ENCODE measurements at places on chromosomes 5 and 9. TPM values are rescaled to one million over a fixed set of nuclear protein-coding genes. Genes with fewer than 3 reads are reported as not detected.

The TRIO gene
- polyA plus RNA-seq, result 229 TPM

The RMND5B gene
- polyA plus RNA-seq, result 43.7 TPM

The PITX1 gene
- polyA plus RNA-seq, result not detected

The CATSPER3 gene
- polyA plus RNA-seq, result 0.37 TPM

The KCTD16 gene
- 0.03 TPM for polyA plus RNA-seq

The MARCOL gene
- not detected for polyA plus RNA-seq

The CMYA5 gene
- 0.21 TPM for polyA plus RNA-seq

The F12 gene
- polyA plus RNA-seq, result 3.8 TPM

The ALDH1B1 gene
- 16.5 TPM for polyA plus RNA-seq

The TMEM252 gene
- polyA plus RNA-seq, result not detected

The OSTF1 gene
- 12.2 TPM for polyA plus RNA-seq

The RABGAP1 gene
- polyA plus RNA-seq, result 29.2 TPM

The BNC2 gene
- 9.6 TPM for polyA plus RNA-seq

The SLCO6A1 gene
- not detected for polyA plus RNA-seq

The MYORG gene
- 1.1 TPM for polyA plus RNA-seq
